ENCODE measurements at places on chromosomes 7 and 10. TPM values are rescaled to one million over a fixed set of nuclear protein-coding genes. Genes with fewer than 3 reads are reported as not detected.

Gene PRR15
- 1.1 TPM for total RNA-seq

Gene CLEC2L
- total RNA-seq = not detected

DNA sequence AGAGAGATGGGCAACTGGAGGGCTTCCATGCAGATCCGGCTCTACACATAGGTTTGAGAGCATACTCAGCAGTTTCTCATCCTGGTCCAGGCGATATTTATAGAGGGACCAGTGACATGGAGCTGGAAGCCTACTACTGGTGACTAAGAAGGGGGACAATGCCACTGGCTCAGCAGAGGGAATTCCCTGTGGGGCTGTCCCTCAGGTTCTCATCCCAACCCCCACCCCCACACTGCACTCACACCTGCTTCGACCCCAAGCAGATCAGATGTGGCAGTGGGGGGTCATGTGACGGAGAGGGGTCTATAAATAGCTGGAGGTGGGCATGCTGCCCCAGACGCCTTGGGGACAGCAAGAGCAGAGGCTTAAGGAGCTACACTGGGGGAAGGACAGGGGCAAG, at the start of gene CLCN1:
Gene CLCN1, plus strand, starts transcription at position 336 of the 400 bp plus-strand sequence. CDS start 102 bp downstream, outside the sequence.
- peaks cover 12% of the 10 kb centered on the region for H3K4me1 ChIP-seq
- no peaks in the 10 kb centered on the region for H3K27me3 ChIP-seq
- H3K27ac ChIP-seq = no peak within 1 kb of the TSS
- no peak for DNase-seq
- no peak within 1 kb of the TSS for H3K4me3 ChIP-seq

Gene SDK1
- under 0.01 TPM for total RNA-seq

Gene SLC26A3
- not detected for total RNA-seq

Gene PIP
- not detected for total RNA-seq

GRCh38 chr10:119199231-119199992, 8.0 kb upstream of the GRK5 start:
- no peaks in the 10 kb centered on the region for H3K36me3 ChIP-seq
- H3K27ac ChIP-seq = no peak overlapping the region
- H3K4me1 ChIP-seq = peaks cover 14% of the 10 kb centered on the region
- H3K4me3 ChIP-seq = peak overlapping the region; percentile 58
- H3K27me3 ChIP-seq = peaks cover 5% of the 10 kb centered on the region
- DNase-seq = peak; percentile 86
